ENCODE measurements at places on chromosomes 5 and 9. TPM values are rescaled to one million over a fixed set of nuclear protein-coding genes. Genes with fewer than 3 reads are reported as not detected.

The SPIN1 gene
- total RNA-seq, result 17.9 TPM

DNA sequence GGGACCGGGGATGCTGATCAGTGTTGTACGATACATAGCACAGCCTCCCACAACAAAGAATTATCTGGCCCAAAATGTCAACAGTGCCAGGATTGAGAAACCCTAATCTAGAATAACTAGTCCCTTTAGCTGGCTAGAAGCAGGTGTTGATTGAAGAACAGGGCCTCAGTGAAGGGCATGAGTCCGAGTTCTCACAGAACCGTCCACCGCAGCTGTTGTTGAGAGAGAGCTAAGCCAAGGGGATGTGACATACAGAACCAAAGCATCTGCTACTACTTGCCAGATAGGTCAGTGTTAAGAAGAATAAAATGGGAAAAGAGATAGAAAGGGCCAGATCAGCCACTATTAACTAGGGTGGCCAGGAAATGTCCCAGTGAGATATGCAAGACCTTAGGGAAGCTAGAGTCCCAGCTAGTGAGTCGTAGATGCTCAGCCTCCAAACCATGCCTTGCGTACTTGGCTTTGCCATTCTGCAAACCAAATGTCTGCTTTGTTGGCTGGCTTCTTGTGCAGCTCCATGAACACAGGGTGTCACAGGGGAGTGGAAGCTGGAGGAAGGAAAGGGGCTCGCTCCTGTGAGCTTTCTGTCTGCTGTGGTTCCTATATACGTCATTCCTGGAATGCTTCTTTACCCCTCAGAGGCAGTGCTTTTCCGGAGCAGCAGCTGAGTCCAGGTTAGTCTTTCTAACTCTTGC lies 68.9 kb downstream of the FBXO38 start:
- H3K27me3 ChIP-seq, result peaks cover 14% of the 10 kb centered on the region
- DNase-seq, result no peak
- no peaks in the 10 kb centered on the region for H3K36me3 ChIP-seq
- H3K4me3 ChIP-seq, result no peak overlapping the region

GRCh38 chr9:37302277-37302676 lies 120.2 kb upstream of the GRHPR start:
- peak overlapping the region; percentile 87 for H3K27ac ChIP-seq
- peak overlapping the region; percentile 51 for H3K4me3 ChIP-seq
- H3K27me3 ChIP-seq, result no peaks in the 10 kb centered on the region
- H3K4me1 ChIP-seq, result peaks cover 51% of the 10 kb centered on the region
- peaks cover 32% of the 10 kb centered on the region for H3K36me3 ChIP-seq

The AK8 gene
- total RNA-seq, result not detected

GRCh38 chr5:164336906-164337305 lies 831.5 kb downstream of the MAT2B start:
- H3K4me3 ChIP-seq, result no peak overlapping the region
- H3K36me3 ChIP-seq, result no peaks in the 10 kb centered on the region
- H3K27me3 ChIP-seq, result no peaks in the 10 kb centered on the region
- no peak for DNase-seq

DNA sequence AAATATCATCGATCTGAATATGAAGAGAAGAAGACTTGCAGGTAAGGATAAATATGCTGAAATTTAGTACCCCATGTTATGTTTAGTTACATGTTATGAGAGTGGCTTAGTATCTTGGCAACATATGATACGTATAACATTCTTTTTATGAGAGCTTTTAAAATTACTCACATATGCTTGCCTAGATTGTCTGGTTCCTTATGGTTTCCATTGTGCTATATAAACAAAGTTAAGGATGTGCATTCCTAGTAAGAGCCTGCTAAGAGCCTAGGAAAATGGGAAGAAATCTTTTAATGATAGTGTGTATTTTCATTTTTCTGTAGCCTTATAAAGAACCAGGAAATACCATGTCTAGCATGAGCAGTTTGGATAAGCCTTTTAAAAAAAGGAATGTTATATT lies 112.0 kb upstream of the KCNN2 start:
- H3K27me3 ChIP-seq, result no peaks in the 10 kb centered on the region
- no peaks in the 10 kb centered on the region for H3K4me1 ChIP-seq
- H3K4me3 ChIP-seq, result no peak overlapping the region
- H3K36me3 ChIP-seq, result no peaks in the 10 kb centered on the region
- H3K27ac ChIP-seq, result no peak overlapping the region

GRCh38 chr9:87280421-87280820 lies 217.2 kb upstream of the DAPK1 start:
- peaks cover 13% of the 10 kb centered on the region for H3K27me3 ChIP-seq
- H3K27ac ChIP-seq, result no peak overlapping the region
- no peak overlapping the region for H3K4me3 ChIP-seq
- DNase-seq, result no peak

The CARD9 gene
- 1.1 TPM for total RNA-seq

DNA sequence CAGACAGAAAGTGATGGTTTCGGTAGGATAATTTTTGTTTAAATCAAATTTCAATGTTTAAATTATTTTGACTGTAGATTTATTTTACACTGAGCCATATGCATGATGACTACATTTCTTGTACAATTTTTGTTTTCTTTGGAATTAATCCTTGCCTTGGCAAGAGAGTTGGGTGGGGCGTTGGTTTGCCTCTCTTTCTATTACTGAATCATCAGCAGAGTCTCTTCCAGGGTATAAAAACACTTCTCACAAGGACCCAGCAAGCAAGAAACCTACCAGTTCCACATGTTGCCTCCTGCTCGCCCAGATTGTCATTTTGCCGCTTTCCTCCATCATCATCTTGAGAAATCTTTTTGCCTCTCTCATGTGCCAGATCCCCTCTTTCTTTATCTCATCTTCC lies 455.0 kb upstream of the DMAC1 start:
- no peaks in the 10 kb centered on the region for H3K27me3 ChIP-seq
- H3K36me3 ChIP-seq, result no peaks in the 10 kb centered on the region
- no peak overlapping the region for H3K27ac ChIP-seq
- DNase-seq, result no peak
- H3K4me3 ChIP-seq, result no peak overlapping the region
- no peaks in the 10 kb centered on the region for H3K4me1 ChIP-seq

The PKD2L2 gene
- total RNA-seq, result not detected

DNA sequence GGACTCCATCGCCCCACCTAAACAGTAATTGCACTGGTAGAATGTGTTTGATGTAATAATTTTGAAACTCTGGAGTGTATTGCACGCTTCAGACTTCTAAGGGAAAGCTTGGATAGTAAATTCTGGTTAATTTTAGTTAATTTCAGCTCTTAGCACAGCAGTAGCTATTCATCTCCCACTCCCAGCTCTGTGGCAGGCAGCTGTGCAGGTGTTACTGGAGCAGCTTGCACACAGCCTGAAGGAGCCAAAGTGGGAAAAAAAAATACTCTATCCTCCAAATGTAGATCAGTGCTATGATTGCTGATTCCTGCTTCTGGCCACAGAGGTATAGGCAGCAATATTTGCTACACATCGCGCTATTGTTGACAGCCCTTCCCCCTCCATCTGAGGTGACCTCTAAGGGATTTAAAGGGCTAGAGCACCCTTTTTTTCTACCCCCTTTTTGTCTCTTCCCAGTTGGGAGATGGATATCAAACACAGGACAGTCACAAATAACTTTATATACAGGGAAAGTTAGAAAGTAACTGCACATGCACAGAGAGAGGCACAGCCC lies 97.4 kb downstream of the KCTD16 start:
- H3K4me1 ChIP-seq, result no peaks in the 10 kb centered on the region
- no peak overlapping the region for H3K27ac ChIP-seq
- H3K36me3 ChIP-seq, result no peaks in the 10 kb centered on the region
- DNase-seq, result no peak
- peaks cover 19% of the 10 kb centered on the region for H3K27me3 ChIP-seq

GRCh38 chr5:55421074-55421529 lies 113.3 kb downstream of the MTREX start:
- peak; percentile 45 for DNase-seq
- no peak overlapping the region for H3K4me3 ChIP-seq
- peaks cover 68% of the 10 kb centered on the region for H3K36me3 ChIP-seq
- H3K27ac ChIP-seq, result no peak overlapping the region
- no peaks in the 10 kb centered on the region for H3K27me3 ChIP-seq
- peaks cover 33% of the 10 kb centered on the region for H3K4me1 ChIP-seq

DNA sequence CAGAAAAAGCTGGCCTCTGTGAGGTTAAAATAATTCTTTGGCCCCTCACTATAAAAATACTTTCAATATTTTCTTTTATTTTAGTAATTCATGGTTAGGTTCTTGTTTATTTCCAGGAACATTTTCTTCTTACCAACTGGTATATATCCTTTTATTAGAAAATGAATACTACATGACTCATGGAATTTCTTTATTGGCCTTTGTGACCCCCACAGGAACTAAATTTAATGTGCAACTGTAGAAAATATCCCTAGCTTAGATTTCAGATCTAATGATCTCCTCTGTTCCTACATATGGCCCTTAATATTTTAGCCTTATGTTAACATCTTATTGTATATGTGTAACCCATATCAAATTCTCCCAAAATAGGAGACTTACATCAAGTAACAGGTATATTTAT lies 429.9 kb downstream of the NR2F1-AS1 start:
- no peak for DNase-seq
- H3K4me3 ChIP-seq, result no peak overlapping the region
- no peaks in the 10 kb centered on the region for H3K27me3 ChIP-seq
- H3K4me1 ChIP-seq, result no peaks in the 10 kb centered on the region

DNA sequence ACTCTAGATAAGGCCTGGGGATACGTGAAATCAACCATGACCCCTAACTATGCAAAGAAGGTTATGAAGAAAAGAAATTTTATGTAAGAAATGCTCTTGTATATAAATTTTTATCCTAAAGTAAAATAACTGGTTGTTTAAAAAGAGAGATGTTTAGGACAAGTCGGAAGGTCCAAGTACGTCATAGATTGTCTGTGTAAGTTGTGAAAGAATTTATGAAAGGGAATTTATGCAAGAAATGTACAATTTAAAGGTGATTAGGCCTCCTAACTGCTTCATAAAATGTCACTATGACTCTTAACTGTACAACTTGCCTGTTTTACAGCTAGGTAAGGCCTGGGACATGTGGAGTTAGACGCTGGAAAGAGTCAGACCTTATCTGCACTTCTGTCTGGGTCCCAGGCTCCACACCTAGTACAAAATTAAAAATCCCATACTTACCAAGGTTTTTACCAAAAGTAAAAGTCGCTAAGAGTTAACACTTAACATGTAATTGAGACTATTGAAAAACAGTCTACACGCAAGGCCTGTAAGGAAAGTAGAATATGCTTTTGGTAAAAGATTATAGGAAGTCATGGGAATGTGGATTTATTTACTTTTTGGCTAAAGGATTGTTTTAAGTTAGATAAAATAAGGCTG lies 77.4 kb downstream of the KIAA0825 start:
- no peaks in the 10 kb centered on the region for H3K27me3 ChIP-seq
- H3K4me1 ChIP-seq, result no peaks in the 10 kb centered on the region
- peaks cover 11% of the 10 kb centered on the region for H3K36me3 ChIP-seq
- DNase-seq, result no peak
- H3K4me3 ChIP-seq, result no peak overlapping the region

DNA sequence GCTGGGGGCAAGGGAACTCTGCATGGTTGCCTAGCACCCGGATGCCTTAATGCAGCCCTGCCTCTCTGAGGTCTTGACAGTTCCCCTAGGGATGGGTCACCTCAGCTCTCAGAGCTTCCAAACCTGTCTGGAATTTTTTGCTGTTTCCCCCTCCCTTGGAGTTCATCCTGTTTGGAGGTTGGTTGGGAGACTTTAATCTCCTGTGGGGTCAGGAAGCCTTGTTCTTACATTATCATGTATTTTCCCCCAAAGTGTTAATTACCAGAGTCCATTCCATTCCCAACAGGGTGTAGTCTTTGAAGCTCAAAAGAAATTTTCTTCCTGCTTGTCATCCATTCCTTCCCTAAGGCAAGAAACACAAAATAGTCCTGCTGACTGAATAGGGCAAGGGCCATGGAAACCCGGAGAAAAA lies 150.3 kb upstream of the SPRY4 start:
- no peak for DNase-seq
- no peak overlapping the region for H3K27ac ChIP-seq
- peaks cover 21% of the 10 kb centered on the region for H3K4me1 ChIP-seq
- no peaks in the 10 kb centered on the region for H3K27me3 ChIP-seq
- no peaks in the 10 kb centered on the region for H3K36me3 ChIP-seq
- H3K4me3 ChIP-seq, result no peak overlapping the region

GRCh38 chr5:11415751-11416150 lies 488.5 kb downstream of the CTNND2 start:
- H3K4me1 ChIP-seq, result no peaks in the 10 kb centered on the region
- H3K36me3 ChIP-seq, result no peaks in the 10 kb centered on the region
- H3K27ac ChIP-seq, result no peak overlapping the region
- no peak for DNase-seq
- no peak overlapping the region for H3K4me3 ChIP-seq
- H3K27me3 ChIP-seq, result peaks cover 2% of the 10 kb centered on the region

- peaks cover 24% of the 10 kb centered on the region for H3K27me3 ChIP-seq
- no peaks in the 10 kb centered on the region for H3K4me1 ChIP-seq
- DNase-seq, result no peak
- no peak overlapping the region for H3K4me3 ChIP-seq
- no peak overlapping the region for H3K27ac ChIP-seq
Observed at GRCh38 chr9:38144421-38144820, 75.4 kb upstream of the SHB start.

- no peak for DNase-seq
- no peak overlapping the region for H3K27ac ChIP-seq
- H3K4me1 ChIP-seq, result no peaks in the 10 kb centered on the region
- no peak overlapping the region for H3K4me3 ChIP-seq
- no peaks in the 10 kb centered on the region for H3K36me3 ChIP-seq
Observed at GRCh38 chr9:137924761-137925369, 47.3 kb downstream of the CACNA1B start.

DNA sequence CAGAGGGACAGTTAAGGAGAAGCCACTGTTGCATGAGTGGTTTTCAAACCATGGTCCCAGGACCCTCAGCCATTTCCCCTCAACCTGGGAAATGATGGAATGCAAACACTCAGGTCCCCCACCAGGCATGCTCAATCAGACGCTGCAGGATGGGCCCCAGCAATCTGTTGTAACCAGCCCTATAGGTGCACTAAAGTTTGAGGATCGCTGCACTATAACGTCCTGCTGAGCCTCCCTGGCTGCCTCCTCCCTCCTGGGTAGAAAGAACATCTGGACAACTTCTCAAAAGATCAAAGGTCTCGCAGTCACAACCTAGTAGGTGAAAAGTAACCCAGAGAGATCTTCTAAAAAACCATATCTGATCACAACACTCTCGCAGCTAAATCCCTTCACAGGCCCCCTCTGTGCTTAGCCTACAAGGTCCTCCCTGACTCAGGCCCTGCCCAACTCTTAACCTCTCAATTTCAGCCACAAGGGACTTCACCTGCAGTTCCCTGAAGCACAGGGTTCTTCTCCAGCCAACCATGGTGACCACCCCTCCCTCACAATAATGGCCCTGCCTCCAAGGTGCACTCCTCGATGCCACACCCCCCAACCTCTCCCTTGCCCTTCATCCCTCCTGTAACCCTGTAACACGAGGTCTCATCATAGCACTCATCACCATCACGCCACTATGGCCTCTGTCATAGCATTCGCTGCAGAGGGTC lies 3.5 kb downstream of the SHB start:
- H3K4me3 ChIP-seq, result no peak overlapping the region
- DNase-seq, result no peak
